ENCODE measurements at places on chromosomes 3 and 15.

GRCh38 chr15:101318839-101319238 is 23.8 kb upstream of the SNRPA1 start:
- no peak for DNase-seq

DNA sequence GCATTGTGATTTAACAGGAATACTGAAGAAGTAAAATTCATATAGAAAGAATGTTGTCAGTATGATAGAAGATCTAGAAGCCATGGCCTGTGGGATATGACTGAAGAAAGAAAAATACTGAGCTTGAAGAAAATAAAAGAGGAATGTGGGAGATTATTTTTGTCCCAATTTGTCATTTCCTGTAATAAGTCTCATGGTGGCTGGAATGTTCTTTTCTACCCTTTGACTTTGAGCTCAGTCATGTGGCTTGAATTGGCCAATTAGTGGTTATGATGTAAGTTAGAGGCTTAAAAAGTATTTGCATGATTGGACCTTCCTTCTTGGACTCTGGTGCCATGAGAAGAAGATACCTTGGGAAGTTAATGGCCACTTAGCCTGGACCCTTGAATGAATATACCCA is 14.1 kb downstream of the APH1B start:
- DNase-seq, result peak; percentile 85

- DNase-seq, result no peak
Measured at GRCh38 chr3:31505371-31506048, 27.2 kb upstream of the STT3B start.

DNA sequence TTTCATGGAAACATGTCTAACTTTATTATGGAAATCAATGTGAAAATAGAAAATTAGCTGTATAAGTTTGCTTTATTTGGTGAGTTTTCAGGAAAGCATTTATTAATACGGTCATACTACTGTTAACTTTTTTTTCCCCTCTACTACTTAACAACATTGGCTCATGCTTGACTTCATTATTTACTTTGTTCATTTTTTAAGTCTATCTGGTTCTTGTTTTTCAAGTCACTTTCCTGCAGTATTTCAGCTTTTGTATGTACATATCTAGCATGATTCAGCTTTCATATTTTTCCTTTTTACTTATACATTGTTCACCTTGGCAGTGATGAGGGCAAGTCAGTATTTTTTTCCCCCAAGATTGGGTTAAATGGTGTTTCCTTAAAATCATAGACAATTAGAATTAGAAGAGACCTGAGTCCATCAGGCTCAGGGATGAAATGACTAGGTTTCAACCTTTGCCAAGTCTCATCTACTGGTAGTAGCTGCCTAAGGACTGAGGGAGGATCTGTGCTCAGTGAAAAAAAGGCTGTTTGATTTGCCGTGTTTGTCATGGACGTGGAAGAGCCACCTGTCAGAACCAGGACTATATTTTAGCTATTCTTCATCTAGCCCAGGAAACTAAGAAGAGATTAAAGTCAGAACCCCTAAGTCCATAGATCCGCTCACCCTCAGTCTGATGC is 15.4 kb downstream of the TMOD3 start:
- no peak for DNase-seq

DNA sequence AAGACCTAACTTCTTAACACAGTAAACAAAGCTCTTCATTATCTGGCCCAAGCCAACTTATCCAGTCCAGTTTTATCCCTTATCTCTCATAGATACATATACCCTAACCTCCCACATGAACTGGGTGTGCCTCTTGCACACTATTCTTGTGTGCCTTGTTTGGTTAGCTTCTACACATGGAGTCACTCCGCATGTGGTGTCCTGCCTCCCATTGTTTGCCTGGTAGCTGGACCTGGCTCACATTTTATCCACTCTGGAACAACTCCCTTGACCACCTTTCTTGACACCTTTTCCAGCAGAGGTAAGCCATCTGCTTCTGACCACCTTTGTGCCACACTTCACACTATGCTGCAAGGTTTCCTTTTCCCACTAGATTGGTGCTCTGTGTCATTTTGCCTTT is 15.2 kb downstream of the TIPARP start:
- DNase-seq, result no peak

- DNase-seq, result no peak
Measured at GRCh38 chr3:195087328-195087727, 183.6 kb downstream of the XXYLT1 start.

- no peak for DNase-seq
Measured at GRCh38 chr15:52658955-52659354, 20.2 kb downstream of the ATOSA start.

- DNase-seq, result no peak
Measured at GRCh38 chr3:158368271-158368670, 202.7 kb upstream of the MLF1 start.
